ENCODE measurements at places on chromosomes 6 and 20.
A peak's percentile ranks its signal among the peaks of the same experiment; 100 is the strongest.

- DNase-seq = peak; percentile 80
Observed at GRCh38 chr20:37868851-37869333, 34.0 kb upstream of the VSTM2L start.

GRCh38 chr6:165091121-165091785 is 218.2 kb downstream of the C6orf118 start:
- no peak for DNase-seq

DNA sequence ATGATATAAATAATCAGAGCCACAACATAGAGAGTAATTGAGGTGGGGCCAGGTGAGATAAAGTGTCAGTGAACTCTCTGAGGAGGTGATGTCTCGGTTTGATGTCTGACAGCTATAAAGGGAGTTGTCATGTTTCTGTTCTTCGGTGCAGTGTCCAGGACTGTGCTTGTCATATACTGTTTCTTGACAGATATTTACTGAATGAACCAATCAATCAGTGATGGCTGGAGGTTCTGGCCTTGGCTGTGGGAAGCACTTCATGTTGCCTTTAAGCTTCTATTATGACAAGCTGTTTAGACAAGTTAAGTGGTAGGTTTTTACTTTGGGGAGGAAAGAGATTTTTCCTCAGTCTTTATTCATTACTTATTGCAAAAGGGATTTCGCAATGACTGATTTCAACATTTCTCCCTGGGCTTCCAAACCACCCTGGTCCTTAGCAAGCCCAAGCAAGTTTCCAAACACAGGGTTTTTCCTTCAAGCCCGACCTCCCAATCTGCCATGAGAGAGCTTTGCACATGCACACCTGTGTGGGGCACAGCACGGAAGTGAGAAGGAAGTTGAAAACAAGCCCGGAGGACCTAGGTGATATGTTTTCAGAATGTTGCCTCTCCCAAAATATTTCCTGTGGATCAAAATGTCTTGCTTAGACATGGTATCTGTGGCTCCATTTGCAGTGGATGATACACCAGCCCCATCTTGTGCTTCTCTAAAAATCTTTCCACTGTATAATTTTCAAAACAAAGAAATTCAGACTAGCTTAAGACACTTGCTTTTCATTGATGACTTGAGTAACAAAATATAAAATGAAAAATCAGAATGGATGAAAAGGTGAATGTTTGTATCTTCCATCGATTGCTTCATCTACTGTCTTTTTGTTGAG is 567.3 kb upstream of the BTBD3 start:
- DNase-seq = no peak

- DNase-seq = no peak
Observed at GRCh38 chr20:8438748-8439147, 306.7 kb downstream of the PLCB1 start.

DNA sequence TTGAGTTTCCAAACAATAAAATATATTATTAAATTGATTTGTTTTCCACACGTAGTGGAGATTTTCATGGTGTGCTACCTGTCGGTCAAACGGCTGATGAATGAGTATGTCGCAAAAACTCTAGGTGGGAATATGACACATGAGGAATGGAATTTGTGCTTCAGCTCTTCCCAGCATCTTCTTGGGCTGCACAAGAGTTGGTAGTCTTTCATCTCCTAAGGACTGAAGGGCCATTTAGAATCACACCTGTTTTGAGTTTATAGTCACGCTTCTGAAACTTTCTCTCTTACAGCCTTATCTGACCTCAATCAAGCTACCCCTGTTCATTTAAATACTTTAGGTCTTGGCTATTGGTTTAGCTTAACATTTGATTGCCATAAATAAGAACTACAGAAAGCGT is 157.7 kb upstream of the AKAP12 start:
- DNase-seq = no peak

GRCh38 chr6:161117308-161117707 is 125.7 kb downstream of the MAP3K4 start:
- no peak for DNase-seq

DNA sequence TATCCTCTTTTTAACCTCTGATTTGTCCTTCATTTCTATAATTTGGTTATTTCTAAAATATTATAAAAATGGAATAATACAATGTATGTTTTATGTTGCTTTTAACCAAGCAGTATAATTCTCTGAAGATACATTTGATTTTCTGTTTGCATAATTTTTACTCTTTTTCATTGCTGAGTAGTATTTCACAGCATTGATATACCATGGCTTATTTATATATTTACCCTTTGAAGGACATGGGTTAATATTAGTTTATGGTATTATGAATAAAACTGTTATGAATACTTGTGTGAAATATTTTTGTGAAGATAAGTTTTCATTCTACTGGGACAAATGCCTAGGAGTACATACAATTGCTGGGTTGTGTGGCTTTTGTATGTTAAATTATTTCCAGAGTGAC is 748.6 kb downstream of the TENT5A start:
- no peak for DNase-seq

DNA sequence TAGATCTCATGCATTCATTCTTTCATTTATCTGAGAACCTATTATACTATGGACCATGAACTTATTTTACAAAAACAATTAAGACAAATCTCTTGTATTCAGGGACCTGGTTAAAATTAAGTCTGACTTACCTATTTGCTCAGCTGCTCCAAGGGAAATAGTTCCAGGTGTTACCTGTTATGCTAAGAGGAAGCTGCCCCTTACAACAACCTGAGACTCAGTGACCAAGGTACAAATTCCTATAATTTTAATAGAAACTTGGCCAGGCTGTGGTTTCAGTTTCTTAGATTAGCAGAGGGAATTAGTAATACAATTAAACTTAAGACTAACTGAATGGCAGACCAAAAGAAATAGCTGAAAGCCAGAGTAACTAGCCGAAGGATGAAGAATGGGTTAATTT is 48.2 kb upstream of the GMPR start:
- DNase-seq = no peak

DNA sequence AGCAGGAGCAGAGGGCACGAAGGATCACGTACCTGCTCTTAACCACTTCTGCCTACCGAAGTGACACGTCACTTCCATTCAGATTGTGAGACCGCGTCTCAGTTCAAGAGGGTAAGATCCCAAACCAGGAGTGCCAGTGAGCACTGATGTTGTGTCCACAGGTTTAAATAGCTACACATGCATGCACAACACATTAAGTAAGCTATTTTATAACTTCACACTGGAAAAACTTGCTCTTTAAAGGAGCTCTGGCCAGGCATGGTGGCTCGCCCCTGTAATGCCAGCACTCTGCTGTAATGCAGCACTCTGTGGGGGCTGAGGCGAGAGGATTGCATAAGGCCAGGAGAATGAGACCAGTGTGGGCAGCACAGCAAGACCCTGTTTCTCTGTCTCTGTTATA is 21.1 kb downstream of the ABHD12 start:
- DNase-seq = no peak

GRCh38 chr6:35859367-35859766 is 54.2 kb downstream of the LHFPL5 start:
- no peak for DNase-seq

DNA sequence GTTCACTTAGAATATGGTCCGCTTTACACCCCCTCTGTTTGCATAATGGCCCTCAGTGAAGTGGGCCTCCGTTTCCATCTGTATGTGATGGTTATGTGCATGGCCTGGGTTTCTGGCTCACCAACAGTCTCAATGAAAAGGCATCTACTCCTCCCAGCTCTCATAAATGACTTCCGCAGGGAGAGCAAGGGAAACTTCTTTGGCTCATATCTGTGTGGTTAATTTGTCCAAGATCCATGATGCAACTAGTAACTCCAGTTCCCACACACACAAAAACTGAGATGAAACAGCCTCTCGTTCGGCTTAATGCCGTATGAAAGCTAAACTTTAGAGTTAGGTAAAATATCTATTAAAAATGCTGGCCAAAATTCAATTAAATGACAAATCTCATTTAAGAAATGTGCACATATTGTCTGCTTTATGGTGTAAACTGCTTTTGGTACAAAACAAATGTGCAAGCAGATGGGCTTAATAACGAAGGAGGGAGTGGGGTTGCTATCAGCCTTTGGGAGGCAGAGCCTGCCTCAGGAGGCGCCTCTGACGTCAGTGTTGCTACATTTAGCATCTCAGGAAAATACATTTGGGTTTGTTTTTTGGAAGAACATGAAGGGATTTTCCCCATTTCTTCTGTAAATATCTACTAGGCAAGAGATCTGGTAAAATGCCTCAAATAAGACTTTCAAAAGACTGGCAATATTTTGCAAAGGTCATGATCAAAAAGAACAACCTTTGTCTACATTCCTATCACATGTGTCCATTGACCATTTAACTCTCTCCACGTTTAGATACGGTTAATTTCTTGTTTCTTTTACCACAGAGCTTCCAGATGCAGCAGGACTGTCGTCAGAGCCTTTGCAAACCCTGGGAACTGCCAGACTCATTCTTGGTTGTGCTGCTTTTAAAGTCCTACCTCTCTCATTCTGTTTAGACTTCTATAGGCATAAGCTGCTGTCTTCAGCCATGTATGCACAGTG is 96.8 kb downstream of the ARMC2 start:
- peak; percentile 56 for DNase-seq

DNA sequence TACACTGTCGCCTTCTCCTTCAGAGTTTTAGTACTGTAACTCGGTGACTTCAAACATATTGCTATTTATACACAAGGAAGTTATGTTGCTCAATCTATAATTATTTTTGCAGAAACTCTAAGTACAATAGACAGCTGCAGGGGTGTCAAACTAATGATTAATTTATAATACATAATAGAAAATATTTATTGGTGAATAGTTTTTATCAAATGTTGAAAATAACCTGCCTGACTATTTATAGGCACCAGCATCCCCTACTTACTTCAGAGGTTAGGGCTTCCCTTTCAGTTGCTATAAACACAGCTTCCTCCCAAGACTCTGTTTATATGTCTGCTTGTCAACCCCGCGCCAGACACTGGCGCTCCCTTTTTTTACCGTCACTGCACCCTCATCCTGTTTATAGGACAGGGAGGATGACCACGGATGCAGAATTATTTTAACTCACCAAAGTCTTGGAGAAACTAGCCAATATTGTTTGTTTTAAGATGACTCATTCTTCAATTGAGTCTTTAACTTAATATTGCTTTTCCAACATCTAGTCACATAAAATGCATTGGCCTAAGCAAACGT is 225.0 kb downstream of the ALDH8A1 start:
- DNase-seq = no peak

DNA sequence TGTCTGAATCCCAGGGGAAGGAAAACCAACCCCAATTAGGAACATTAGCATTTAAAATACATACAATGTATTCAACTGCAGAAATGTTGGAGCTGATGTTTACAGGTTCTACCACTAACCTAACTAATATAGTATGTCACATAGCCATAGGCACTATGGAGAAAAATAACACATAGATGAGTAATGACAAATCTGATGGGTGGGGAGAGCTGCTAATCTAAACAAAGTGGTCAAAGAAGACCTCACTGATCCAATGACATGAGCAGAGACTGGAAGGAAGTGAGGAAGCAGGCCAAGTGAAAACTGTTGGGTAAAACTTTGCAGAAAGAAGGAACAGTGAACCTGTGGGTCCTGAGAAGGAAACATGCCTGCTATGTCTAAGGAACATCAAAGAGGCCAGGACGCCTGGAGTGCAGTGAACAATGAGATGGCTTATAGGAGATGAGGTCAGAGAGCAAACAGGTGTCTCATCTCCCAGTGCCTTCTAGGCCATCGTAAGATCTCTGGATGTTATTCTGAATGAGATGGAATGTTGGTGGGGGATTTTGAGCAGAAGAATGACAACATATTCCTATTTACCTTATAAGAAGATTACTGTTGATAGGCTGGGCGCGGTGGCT is 135.7 kb downstream of the ALDH8A1 start:
- DNase-seq = no peak

- no peak for DNase-seq
Observed at GRCh38 chr6:121465101-121465500, 29.7 kb downstream of the GJA1 start.

DNA sequence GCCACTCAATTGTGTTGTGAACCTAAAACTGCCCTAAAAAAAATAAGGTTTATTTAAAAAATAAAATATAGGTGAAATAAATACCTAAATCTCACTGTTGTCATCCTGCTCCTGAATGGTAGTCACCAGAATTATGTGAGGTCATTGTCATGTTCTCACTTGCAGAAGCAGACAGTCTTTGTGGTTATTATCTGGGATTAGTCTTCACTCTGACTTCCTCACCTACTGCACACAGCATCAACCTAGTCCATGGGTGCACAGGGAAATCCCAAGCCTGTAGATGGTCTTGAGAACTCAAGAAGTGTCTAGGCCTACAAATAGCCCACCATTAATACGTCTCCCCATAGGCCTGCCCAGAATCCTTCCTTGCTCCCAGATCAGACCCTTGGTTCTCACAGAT is 97.0 kb downstream of the FOXF2 start:
- DNase-seq = no peak

GRCh38 chr6:107806691-107807090 is 17.4 kb downstream of the SCML4 start:
- no peak for DNase-seq
